ENCODE measurements at places on chromosomes 3 and 15.

GRCh38 chr3:58434511-58434910 lies 879 bp upstream of the PDHB start:
- no peak for DNase-seq
- H3K27ac ChIP-seq = peak overlapping the region; percentile 97
- H3K4me3 ChIP-seq = peak overlapping the region; percentile 84
- H3K27me3 ChIP-seq = no peaks in the 10 kb centered on the region

DNA sequence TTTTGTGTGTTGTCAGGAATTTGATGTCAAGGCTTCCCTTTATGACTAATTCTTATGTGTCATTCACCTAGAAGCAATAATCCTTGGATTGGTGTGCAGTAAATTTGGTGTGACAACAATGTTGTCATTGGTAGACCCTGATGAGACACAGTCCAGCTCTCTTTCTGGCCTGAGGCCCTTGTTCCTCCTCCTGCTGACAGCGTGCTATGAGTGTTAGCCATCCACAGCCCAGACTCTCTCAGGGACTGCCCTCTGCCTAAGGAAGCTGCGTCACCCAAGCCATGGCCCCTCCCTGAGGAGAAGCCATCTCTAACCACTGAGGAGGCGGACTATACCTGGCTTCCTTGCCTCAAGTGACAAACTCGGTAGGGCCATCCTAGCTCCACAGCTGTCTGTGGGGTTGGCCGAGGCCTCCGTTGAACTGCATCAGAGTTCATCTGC lies 13.3 kb upstream of the TM4SF1 start:
- peak overlapping the region; percentile 13 for H3K27ac ChIP-seq
- H3K4me3 ChIP-seq = no peak overlapping the region
- DNase-seq = no peak
- peaks cover 47% of the 10 kb centered on the region for H3K4me1 ChIP-seq

- H3K4me3 ChIP-seq = no peak overlapping the region
- peaks cover 59% of the 10 kb centered on the region for H3K27me3 ChIP-seq
- no peaks in the 10 kb centered on the region for H3K36me3 ChIP-seq
- H3K4me1 ChIP-seq = no peaks in the 10 kb centered on the region
Observed at GRCh38 chr3:160213191-160213590, 12.0 kb upstream of the C3orf80 start.

- no peak for DNase-seq
- no peak overlapping the region for H3K27ac ChIP-seq
- H3K4me1 ChIP-seq = no peaks in the 10 kb centered on the region
- no peaks in the 10 kb centered on the region for H3K36me3 ChIP-seq
- no peak overlapping the region for H3K4me3 ChIP-seq
Observed at GRCh38 chr3:72690629-72691028, 157.6 kb downstream of the SHQ1 start.

GRCh38 chr3:167876620-167877281 lies 141.2 kb downstream of the SERPINI1 start:
- no peak for DNase-seq
- H3K27ac ChIP-seq = peak overlapping the region; percentile 81
- H3K27me3 ChIP-seq = no peaks in the 10 kb centered on the region

DNA sequence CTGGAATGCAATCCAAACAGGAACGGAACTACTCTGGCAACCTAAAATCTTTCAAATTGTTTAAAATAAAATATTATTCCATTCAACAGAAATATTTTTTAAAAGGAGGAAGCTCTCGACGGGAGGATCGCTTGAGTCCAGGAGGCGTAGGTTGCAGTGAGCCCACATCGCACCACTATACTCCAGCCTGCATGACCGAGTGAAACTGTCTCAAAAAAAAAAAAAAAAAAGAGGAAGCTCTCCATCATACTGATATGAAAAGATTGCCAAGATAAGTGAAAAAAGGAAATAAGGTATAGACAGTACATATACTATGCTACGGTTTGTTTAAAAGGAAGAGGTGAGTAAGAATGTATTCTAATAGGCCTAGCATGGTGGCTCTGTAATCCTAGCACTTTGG lies 3.6 kb downstream of the RAD18 start:
- no peaks in the 10 kb centered on the region for H3K27me3 ChIP-seq
- DNase-seq = no peak
- no peak overlapping the region for H3K4me3 ChIP-seq
- no peaks in the 10 kb centered on the region for H3K36me3 ChIP-seq
- peaks cover 27% of the 10 kb centered on the region for H3K4me1 ChIP-seq
